ENCODE measurements at places on chromosomes 3 and 15.

DNA sequence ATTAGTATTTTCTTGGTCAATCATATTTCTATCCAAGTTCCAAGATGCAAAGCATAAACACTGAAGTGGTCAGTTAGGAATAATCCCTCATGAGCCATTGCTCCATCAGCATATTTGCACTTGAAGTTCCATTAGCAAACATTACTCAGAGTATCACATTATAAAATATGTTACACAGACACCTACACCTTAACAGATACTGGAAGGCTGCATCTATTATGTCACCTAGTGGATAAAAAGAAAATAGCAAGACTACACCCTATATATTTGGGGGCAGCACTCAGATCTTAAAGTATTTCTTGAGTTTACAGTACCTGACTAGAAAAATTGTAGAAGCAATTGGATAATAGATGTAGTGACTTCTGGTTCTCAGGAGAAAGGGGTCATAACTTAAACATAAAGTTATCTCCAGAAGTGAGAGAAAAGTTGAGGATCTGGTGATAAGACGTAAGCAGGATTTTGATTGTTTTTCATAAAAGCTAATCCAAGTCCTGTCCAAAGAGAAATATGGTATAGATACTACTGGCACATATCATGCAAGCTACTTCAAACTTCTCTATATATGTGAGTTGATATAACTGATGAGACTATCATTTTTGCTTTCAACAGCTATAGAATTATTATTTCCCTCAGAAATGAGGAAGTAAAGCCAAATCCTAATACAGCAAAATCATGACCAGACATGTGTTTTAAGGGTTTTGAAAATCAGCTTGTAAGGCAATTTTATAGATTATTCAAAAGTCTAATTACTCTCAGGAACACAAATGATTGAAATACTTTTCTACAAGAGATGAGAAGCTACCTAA lies 422.2 kb downstream of the GBE1 start:
- DNase-seq: no peak

DNA sequence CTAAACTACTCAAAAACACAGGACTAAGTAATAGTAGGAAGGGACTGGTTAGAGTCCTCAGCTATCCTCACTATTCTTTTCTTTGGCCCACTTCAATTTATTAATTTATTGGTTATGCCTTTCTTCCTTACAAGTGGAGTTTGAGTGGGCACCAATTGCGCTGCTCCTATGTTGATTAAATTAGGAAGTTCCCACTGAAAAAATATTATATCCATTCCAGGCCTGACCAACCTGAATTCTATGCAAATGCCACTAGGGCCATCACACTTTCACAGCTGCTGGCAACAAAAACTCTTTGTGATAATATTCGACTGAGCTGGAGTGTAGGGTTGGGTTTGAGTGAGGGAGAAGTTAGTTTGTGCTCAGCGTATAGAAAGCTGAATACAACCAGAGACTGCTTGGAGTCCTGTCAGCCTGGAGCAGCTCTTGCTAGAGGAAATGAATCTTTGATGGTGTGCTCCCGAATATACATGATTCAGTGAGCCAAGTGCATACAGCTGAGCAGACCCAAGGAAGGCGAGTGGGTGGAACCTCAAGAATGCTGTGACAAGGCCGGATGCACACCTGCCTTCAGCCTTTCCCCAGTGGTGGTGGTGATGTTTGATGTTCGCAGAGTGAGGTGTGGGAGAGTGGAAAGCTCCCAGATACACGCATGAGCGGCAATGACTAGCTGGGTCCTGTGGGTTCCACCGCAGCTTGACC lies 1.5 kb downstream of the ARHGEF3 start:
- DNase-seq: no peak

DNA sequence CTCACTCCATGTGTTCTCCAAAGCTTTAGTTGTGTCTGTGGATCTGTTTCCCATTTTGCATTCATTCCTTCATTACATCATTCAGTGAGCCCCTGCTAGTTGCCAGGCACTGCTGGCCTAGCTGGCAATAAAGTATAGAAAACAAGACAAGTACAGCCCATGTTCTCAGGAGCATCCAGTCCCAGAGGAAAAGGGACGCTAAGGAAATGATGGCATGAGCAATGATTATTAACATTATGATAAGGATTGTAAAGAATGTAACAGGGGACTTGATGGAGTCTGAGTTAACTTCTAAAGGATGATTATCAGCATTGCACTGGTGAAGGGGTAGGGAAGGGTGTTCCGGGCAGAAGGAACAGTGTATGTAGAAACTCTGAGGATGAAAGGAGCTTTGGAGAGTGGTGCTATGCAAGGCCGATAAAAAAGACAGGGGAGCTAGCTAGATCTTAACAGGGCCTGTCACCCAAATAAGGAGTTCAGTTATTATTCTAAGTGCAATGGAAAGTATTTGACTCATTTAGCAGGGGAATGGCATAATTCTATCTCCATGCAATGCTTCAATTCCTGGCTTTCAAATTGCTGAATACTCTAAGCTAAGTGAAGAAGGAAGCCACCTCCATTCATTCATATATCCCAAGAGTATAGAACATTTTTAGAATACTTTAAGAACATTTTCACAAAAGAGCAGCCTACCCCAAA lies 258.2 kb upstream of the STT3B start:
- no peak for DNase-seq

DNA sequence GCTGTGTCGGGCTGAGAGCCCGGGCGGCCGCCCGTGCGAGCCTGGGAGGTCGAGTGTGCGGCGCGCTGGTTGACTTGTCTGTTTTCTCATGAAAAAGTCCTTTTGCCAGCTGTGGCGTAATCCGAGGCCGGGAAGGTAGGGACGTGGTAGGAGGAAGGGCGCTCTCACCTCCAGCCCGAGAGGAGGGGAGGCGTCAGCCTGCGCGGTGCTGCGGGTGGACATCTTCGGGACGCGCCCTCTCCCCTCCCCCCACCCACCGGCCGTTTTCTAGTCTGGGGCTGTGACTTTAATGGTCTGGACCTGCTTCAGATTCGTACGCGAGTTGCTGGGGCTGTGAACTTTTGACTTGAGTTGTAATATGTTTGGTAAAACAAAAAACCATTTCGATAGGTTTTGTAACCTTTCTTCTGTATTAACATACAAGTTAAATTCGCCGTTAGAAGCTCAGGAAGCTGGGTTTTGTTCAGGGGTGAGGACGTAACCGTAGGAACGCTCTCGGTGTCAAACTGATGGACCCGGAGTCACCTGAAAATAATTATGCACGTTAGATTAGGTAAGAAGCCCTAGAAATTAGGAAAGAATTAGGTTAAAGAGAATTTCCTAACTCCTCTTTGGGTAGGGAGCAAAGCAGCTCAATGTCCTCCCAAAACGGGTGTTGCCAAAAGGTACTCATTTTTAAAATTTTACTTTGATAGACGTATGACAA lies 762 bp downstream of the NCK1 start:
- DNase-seq: no peak

DNA sequence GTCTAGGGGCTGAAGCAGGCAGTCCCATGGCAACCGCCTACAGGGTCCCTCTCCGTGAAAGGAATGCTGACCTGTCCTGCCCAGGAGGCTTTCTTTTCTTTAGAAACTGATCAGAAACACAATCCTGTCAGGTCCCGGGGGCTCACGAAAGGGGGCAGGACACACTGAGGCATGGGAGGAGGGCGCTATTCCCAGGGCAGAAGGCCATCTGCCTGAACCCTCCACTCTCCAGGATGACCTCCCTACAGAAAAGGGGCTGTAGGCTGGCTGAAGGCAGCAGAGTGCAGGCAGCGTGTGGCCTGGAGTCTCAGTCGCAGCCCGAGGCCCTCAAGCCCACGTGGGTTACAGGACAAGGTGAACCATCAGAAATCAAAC lies 18.4 kb upstream of the LRRK1 start:
- DNase-seq: peak; percentile 63

DNA sequence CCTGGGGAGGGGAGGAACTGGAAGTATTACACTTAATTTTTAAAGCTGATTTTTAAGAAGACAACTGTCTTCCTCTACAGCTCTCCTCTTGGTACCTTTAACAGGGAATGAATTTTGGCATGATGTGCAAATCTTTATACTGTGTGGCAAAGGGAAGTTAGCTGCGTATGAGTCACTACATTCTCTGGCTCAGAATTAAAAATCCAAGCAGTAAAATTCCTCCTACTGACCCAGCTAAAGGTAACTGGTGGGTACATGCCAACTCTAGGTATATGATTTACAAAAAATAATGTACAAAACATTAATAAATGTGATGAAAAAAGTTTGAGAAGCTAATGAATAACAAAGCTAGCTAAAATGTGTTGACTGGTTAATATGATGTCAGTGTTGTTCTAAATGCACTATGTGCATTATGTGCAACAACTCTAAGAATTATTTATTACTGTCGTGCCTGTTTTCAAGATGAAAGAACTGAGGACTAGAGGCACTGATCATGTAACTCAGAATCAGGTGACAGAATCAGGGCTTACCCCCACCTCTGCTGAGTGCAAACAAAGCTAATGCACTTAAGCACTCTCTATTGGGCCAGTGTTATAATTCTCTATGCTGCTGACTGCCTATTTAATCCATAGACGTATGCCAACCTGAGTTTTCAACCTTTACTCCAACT lies 194.7 kb upstream of the CADPS start:
- DNase-seq: no peak

GRCh38 chr3:16236856-16237393 lies 27.8 kb downstream of the DPH3 start:
- DNase-seq: no peak

- no peak for DNase-seq
These were observed 173.4 kb downstream of the XXYLT1 start for GRCh38 chr3:195097331-195098255.

GRCh38 chr3:85574006-85574705 lies 615.4 kb downstream of the CADM2 start:
- DNase-seq: no peak

- no peak for DNase-seq
These were observed 267.0 kb upstream of the CHRM5 start for GRCh38 chr15:33701304-33701696.

DNA sequence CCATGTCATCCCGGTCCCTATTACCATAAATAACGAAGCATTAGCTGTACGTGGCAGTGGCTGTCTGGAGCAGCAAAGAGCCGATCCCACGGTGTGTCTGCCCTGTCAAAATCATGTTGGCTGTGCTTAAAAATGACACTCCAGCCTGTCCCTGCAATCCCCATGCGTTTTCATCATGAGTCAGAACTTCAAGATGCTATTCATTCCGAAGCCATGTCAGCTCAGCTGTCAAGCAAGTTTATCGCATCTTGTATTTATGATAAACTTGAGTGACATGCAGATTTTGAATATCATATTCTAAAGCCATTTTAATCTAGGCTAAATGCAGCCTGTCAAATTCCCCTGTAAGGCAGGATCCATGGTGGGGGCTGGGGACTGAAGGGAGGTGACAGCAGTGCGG lies 152.4 kb downstream of the TJP1 start:
- no peak for DNase-seq

- no peak for DNase-seq
These were observed 205.2 kb downstream of the RBMS3 start for GRCh38 chr3:29486096-29486495.

- no peak for DNase-seq
These were observed 20.5 kb downstream of the SLC35A5 start for GRCh38 chr3:112582244-112582874.

- DNase-seq: no peak
These were observed 107.9 kb upstream of the ARL6 start for GRCh38 chr3:97656638-97657037.

DNA sequence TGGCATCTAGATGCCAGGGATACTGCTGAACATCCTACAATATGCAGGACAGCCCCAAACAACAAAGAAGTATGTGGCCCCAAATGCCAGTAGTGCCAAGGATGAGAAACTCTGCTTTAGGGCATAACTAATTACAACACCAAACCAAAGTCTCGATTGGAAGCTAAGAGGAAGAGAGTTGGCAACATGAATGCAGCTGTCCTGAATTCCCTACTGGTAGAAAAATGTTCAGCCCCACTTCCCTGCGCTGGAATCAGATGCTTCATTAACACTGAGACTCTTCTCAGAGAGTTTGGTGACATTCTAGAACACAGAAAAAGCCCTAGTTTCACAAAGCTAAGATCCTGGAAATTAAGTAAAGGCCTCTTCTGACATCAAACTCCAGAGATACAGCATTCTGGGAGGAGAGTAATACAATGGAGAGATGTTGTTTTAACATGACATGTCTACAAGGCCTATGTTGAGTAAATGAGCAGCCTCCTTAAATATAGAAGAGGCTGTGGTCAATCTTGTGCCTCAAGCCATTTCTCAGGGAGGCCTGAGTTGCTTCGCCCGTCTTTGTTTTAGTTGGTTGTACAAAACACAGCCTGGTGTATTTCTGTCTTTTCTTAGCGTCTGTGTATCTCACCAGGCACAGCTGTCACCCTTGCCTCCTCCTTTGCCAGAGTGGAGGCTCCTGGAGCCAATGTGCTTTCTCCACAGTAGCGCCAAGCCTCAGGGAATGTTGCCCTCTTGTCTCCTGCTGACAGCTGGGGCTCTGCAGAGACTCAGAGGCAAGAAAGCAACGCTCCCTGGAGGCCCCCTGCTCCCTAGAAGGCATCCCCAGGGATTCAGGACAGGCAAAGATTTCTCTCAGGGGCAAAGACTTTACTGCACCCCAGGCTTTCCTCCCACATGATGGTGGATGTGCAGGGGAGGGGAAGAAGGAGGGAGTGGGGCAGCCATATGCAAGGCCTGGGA lies 25.1 kb upstream of the CTNNB1 start:
- DNase-seq: peak; percentile 88

DNA sequence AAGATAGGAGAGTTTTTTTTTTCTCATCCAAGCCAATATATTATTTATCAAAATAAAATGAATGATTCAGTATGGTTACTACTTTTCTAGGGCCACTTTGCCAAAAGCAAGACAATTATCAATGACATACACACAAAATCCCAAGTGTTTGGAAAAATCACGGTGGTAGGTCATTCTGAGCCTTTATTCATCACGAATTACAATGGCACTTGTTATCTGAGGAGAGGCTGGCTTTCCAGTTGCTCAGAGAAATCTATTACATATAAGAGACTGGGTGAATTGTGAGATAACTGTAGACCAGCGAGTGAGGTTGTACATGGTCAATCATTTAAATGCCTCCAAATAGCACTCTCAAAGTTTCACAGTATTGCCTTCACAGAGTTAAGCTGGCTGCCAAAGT lies 20.4 kb upstream of the FGF12 start:
- no peak for DNase-seq

GRCh38 chr3:160400030-160400701 lies 716 bp downstream of the SMC4 start:
- no peak for DNase-seq

DNA sequence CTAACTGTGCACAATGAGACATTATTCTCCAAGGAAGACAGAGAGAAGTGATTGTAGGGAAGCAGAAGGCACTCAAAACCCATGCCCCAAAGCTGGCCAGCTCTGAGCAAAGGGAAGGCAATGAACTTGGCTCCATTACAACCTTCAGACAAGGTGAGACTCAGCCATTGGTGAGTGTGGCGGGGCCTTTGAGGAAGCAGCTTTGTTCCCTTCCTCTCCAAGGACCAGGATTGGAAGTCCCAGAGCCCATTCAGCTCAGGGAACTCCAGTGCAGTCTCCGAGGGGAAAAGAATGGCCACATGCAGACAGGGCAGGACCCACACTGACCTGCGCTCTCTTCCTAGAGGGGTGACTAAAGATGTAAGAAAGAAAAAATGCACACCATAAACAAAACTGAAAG lies 23.1 kb downstream of the HEG1 start:
- no peak for DNase-seq
